Activated CD4-positive, alpha-beta T cell treated with anti-CD3 and anti-CD28 coated beads for 24 hours (primary cell): ENCODE measurements at places on chromosomes 16 and 17.

- DNase-seq, result no peak
Measured at GRCh38 chr16:2897110-2897509, 14.1 kb downstream of the FLYWCH2 start.

GRCh38 chr16:50068550-50068949 is 2.8 kb downstream of the HEATR3 start:
- no peak for DNase-seq

GRCh38 chr16:5601957-5602356 is 504.4 kb upstream of the EEF2KMT start:
- DNase-seq, result no peak

- no peak for DNase-seq
Measured at GRCh38 chr17:45334701-45335677, 18.2 kb upstream of the MAP3K14 start.

GRCh38 chr17:61744804-61745203 is 118.5 kb downstream of the BRIP1 start:
- no peak for DNase-seq

- DNase-seq, result no peak
Measured at GRCh38 chr17:27158382-27158781, 135.5 kb upstream of the WSB1 start.

GRCh38 chr17:44608727-44609435 is 47.4 kb upstream of the MEIOC start:
- DNase-seq, result no peak

DNA sequence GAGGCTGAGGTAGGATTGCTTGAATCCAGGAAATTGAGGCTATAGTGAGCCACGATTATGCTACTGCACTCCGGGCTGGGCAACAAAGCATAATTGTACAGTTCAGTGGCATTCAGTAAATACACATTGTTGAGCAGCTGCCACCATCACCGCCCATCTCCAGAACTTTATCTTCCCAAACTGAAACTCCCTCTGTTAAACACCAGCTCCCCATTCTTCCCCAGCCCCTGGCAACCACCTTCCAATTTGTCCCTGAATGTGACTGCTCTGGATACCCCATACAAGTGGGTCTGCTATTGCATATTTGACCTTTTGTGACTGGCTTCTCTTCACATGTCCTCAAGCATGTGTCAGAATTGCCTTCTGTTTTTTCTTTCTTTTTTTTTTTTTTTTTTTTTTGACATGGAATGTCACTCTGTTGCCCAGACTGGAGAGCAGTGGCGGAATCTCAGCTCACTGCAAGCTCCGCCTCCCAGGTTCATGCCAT is 2.9 kb downstream of the RPL38 start:
- DNase-seq, result no peak

- DNase-seq, result no peak
Measured at GRCh38 chr16:15650698-15651171, 690 bp downstream of the NDE1 start.
